ENCODE measurements at places on chromosomes 3 and 15.

DNA sequence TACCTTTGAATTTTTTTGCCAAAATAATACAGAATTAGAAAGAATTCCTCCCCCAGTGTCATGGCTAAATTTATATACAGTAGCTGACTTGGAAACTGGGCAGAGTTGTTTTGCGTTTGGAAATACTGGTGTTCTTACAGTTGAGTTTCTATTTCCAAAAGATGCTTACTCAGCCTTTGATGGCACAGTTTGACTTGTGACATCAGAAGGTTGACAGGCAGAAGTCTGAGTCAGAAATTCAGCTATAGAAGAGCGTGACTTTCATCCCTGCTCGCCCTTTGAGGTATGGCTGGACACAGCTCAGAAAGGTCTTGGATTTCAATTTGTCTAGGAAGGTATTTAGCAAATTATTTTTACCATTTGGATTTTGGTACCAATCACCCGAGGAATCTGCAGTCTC, 175.8 kb downstream of the VGLL4 start:
- DNase-seq: no peak

GRCh38 chr3:111151438-111151837, 79.8 kb downstream of the NECTIN3 start:
- no peak for DNase-seq

GRCh38 chr3:160016972-160017371, 28.3 kb downstream of the IL12A start:
- DNase-seq: no peak

- DNase-seq: no peak
These were observed 109.8 kb downstream of the XRN1 start for GRCh38 chr3:142337994-142338393.

- no peak for DNase-seq
These were observed 48.7 kb upstream of the CNTN3 start for GRCh38 chr3:74663178-74663577.

- DNase-seq: no peak
These were observed 54.6 kb upstream of the STXBP5L start for GRCh38 chr3:120853416-120853815.

DNA sequence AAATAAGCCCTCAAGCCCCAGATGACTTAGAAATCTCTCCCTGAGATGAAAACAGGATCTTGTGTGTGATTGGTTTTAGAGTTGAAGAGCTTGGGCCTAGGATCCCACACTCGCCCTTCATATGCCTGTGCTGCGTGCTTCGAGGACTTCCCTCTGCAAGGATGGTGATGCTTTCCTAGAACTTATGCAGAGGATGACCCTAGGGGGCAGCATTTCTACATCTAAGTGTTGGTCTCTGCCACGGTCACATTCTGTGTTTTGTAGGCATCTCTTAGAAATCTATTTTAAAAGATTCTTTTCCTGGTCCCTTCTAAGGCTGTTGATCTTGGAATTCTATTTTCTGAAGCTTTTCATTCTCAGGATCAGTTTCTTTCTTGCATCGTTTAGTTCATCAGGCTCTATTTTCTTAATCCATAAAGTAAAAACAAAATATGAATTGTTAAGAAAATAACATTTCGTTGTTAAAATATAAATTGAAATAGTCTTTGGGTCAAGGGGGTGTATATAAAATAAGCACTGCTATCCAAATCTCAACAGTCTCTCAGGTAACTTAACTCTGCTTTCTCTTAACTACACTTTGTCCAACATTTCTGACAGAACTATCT, 45.7 kb downstream of the WDR76 start:
- peak; percentile 19 for DNase-seq

DNA sequence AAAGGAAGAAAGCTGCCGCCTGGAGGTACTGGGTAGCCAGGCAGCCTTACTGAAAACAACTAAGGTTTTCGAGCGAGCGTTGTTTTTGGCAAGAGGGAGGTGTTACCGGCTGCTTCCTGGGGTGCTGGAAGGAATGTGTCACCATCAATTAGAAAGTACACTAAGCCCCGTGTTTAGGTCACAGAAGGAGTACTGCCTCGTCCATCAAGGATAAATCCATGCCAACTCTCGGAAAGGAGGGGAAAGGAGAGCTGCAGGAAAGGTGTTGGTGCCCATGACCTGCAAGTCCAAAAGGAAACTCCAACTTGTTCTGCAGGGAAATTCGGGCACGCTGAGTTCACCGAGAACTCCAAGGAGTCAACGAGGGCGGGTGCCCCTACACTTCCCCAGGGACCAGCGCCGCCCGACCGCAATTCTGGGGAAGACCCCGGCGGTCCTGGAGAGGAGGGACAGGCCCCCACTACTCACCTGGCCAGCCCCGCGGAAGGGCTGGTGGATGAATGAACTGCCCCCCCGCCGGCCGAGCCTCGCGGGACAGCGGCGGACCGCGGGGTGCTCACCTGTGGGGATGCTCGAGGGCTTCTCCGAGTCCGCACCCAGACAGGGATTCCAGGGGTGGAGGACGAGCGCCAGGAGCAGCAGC, 542 bp downstream of the PLOD2 start:
- peak; percentile 25 for DNase-seq

GRCh38 chr3:50445919-50446318, 57.5 kb downstream of the CACNA2D2 start:
- DNase-seq: no peak

DNA sequence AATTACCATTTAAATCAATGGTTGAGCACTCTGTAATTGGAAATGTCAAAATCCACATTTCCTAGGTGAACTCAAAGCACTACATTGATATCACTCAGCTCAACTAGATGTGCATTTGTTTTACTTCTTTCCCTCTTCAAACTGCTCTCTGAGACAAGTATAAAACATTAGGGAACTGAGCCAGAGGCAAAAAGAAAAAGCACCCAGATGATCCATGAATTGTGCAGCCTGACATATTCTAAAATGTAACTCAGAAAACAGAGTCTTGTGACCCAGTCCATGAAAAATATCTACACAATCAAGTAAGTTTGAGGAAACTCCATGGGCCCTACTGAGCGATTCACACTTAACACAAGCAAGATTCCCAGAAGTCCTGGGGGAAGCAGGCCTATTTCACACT, 9.8 kb downstream of the SRGAP3 start:
- DNase-seq: no peak

GRCh38 chr3:10164546-10165393, at the start of gene IRAK2:
Gene IRAK2, plus strand, starts transcription at chr3:10164919. Its CDS starts 36 bp downstream, at chr3:10164955.
- peak; percentile 64 for DNase-seq

DNA sequence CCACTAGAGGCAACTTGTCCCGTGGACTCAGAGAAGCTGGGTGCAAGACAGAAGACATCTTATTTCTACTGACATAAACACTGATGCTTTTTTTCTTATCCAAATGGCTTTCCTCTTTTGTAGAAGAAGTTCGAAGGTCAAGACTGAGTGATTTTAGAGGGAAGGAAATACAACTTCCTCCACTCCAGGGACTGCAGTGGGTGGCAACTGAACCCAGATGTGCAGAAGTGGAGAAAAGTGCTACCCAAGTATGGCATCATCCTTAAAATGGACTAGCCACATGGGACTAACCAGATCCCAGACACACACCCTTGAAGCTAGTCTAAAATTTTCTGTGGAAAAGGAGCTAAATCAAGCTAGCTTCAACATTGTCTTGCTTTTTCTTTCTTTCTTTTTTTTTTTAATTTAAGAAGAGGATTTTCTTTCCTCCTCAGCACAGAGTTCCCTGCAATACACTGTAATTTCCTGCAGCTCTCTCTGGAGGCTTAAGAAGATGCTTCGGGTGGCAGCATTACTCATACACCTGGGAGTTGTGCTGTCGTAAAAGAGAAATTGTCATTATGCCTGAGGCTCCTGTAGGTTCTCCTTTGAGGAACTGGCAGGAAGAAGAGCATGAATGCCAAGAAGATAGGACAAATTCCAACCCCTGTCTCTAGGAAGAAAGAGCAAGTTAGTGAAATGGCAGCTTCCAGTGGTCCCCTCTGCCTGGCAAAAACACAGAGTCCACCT, 3.8 kb upstream of the FRMD4B start:
- no peak for DNase-seq

DNA sequence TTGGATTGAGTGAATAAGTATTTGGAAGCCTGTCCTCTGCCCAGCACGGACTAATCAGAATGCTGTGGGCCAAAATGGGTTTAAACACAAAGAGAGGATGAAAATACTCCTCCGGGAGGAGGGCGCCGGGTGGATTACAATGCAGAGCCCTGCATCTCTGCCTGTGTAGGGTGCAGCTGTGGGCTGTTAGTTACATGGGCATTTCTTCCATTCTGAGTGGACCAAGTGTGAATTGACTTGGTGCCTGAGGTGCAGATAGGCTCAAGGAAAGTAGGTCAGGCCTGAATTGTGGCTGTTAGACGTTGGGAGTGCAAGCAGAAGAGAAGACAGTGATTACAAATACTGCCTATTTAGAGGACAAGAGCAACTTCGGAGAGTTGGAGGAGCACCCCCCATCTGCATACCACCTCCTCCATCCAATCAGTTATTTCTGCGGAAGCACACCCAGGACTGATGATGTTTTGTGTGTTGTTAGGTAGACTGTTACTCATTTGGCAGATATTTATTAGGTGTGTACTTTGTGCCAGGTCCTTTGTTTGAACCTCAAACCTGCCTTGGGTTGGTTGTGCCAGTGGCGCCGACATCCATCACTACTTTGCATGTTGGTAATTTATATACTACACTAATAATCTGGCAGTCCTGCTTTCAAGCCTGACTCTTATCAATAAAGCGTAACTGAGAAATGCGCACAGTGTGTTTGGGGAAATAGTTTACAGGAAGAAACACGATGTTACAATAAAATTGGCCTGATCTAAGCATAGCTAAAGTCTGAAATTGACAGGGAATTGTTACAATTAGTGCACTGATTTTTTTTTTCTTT, 33.0 kb downstream of the PTPRG start:
- DNase-seq: no peak

All from activated CD4-positive, alpha-beta T cell treated with anti-CD3 and anti-CD28 coated beads for 48 hours (primary cell).